ENCODE measurements at places on chromosomes 12 and 14.

- no peak for DNase-seq
These were observed 1.9 kb downstream of the CCDC184 start for GRCh38 chr12:48185181-48185919.

- no peak for DNase-seq
These were observed 2.2 kb downstream of the NCKAP5L start for GRCh38 chr12:49825971-49826421.

DNA sequence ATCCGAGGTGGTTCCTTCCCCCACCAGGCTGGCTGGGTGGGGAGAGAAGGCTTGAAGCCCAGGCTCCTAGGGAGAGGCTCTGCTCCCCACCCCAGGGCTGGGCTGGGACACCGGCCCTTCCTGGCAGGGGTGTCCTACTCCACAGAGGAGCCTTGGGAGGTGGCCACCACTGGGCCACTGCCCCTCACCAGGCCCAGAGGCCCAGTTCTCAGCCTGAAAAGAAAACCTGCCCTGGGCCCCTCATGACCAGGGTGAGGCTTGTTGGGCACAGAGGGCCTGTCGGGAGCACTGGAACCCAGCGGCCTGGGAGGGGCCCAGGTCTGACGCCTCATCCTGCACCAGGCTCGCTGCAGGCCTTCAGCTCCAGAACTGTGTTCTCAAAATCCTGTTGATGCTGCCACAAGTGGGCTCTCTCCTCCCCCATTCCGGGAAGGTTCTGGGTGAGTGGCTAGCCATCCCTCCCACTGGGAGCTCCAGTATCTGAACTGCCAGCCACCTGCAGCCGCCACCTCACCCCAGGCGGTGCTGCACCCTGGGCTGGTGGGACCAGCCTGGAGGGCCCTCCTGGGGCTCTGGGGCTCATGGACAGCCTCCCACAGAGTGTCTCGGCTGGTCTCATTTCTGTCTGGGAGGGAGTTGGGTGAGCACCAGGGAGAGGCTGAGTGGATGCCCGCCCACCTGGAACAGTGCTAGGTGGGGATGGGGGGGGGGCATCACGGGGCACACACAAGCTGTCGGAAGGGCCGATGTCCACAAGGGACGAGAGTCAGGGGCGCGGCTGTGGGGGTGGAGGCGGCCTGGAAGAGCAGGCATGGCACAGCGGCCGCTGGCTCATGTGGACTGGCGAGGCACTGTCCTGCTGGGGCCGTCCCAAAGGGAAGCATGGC is 11.8 kb downstream of the BAG5 start:
- peak; percentile 52 for DNase-seq

- DNase-seq = peak; percentile 87
These were observed 435.0 kb downstream of the GXYLT1 start for GRCh38 chr12:41709463-41710285.

DNA sequence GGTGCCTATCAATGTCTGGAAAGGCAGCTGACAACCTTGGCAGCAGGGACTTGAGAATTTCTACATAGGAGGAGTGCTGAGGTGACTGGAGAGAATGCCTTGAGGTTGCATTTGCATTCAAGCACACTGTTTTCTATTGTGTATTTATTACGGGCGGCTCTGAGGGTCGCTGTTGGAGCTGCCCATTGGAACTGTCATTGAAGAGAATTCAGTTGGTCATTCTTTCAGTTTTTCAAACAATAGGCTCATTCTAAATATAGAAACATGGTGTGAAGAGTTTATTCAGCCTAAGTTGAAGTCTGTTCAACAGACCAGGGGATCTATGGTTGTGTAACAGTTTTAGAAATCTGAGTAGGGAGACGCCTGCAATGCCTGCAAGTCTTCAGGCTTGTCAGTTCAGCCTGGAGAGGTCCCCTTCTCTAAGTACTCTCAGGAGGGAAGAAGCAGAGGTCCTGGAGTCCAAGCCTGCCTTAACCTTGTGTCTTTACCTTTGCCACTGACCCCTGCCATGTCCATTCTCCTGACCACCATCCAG is 9.8 kb upstream of the ABHD12B start:
- no peak for DNase-seq
